Inflammatory macrophage treated with lipopolysaccharide for 4 hours (primary cell): ENCODE measurements at places on chromosomes 16 and 17.
A peak's percentile ranks its signal among the peaks of the same experiment; 100 is the strongest.

- DNase-seq = peak; percentile 40
These were observed 2.1 kb downstream of the CPD start for GRCh38 chr17:30380643-30381339.

DNA sequence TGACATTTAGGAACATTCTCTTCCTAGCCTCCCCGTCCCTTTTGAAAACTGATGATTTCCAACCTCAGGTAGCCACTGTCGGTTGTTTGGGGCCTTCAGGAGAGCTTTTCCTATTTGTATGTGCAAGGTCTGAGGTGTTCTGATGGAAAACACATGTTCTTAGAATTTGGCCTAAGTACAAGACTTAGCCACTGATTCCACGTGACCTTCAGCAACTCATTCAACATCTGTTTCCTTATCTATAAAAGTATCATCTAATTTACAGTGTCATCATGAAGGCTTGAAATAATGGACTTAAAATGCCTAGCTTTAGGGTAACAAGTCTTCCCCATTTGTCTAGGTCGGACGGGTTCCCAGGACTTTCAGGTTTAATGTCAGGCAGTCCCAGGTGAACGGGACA, 259.3 kb downstream of the SOX9 start:
- no peak for DNase-seq

DNA sequence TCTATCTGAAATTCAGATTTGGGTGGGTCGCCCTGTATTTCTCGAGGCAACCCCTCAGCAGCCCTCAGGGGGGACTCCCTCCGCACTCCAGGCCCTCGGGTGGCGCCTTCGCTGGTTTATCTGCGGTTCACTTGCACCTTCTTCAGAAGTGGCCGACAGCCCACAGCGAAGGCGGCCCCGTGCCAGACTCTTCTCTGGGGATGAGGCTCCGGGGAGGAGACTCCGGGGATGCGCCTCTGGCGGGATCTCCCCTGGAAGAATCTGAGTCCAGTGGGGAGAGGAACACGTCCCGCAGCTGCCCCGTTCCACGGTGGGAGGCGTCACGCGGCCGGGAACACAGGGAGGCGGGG, 63.9 kb upstream of the DNAJA2 start:
- DNase-seq = no peak

DNA sequence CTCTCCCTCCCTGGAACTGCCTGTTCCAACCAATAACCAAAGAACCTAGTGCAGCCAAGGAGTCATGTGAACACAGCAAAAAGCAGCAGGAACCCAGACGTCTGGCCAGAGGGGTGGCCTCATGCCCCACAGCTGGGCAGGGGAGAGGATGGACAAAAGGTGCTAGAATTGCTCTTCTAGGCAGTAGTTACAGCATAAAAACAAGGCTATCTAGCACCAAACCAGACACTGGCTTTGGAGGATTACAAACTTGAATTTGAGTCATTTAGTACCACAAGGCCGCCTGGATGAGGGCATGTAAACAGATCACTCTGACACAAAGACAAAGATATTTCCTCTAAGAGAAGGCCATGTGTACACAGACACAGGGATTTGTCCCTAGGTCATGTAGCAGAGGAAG, 423.3 kb upstream of the MAF start:
- no peak for DNase-seq

- no peak for DNase-seq
These were observed 1.9 kb downstream of the PHF23 start for GRCh38 chr17:7237266-7237760.

GRCh38 chr17:35752945-35753764, at the start of gene GAS2L2:
Gene GAS2L2, minus strand, starts transcription at chr17:35753239. Its CDS starts 389 bp downstream, at chr17:35752850.
- DNase-seq = no peak

DNA sequence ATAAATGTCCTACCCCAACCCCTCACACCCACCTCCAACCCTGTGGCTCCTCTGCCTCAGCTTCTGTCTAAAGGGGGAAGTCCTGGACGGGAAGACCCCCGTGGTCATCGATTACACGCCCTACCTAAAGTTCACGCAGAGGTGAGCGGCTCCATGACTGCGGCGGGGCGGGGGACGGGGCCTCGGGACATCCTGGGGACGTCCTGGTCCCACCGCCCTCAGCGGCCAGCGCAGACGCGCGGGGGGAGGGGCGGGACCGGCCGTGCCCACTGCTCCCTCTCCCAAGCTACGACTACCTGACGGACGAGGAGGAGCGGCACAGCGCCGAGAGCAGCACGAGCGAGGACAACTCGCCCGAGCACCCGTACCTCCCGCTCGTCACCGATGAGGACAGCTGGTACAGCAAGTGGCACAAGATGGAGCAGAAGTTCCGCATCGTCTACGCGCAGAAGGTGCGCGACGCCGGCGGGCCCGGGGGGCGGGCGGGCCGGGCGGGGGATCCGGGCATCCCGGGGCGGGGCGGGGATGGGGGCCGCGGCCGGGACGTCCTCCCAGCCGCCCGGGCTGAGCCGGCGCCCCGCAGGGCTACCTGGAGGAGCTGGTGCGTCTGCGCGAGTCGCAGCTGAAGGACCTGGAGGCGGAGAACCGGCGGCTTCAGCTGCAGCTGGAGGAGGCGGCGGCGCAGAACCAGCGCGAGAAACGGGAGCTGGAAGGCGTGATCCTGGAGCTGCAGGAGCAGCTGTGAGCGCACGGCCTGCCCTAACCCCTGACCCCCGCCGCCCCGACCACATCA, 6.7 kb downstream of the RUNDC3A start:
- DNase-seq = no peak

GRCh38 chr17:79923974-79924638, 84.9 kb upstream of the CBX4 start:
- DNase-seq = peak; percentile 34

GRCh38 chr16:78709137-78709884, 609.9 kb downstream of the WWOX start:
- DNase-seq = no peak
